ENCODE measurements at places on chromosomes 12 and 14.

DNA sequence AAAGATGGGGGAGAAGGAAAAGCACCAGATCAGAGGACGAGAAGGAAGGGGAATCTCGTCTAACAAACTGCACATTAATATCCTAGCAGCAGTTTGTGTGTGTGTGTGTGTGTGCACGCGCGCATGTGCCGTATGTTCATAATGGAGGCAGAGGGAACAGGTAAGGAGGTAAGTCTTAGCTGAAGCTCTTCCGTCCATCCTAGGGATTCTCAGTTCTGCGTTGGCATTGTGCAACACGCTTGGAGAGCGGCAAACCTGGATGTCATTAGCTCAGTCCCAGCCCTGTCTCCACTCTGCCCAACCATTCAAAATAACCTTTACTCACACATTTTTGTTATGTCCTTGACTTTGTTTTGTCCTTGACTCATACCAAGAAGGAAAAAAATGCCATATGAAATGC, 1.6 kb upstream of the C1R start:
- DNase-seq, result no peak

- no peak for DNase-seq
Observed at GRCh38 chr14:104382361-104383087, 197.0 kb upstream of the C14orf180 start.

DNA sequence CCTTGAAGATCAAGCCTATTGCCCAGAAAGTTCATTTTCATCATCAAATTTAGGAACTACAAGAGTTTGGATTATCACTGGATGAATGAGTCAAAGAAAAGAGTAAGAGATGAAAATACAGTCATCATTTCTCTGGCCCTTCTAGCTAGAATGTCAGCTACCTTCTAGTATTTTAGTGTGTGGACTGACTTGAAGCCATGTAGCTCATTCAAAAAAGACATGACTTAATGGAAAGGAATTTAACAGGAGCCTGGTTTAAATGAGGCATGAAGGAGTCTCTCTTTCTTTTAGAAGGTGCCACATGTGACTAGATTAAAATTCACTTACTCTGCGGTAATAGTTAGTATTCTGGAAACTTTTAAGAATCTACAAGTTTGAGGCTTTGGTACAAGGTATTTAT, 7.1 kb downstream of the PTHLH start:
- no peak for DNase-seq

- no peak for DNase-seq
Observed at GRCh38 chr14:61598980-61599379, 96.3 kb upstream of the HIF1A start.

- DNase-seq, result no peak
Observed at GRCh38 chr14:25048170-25049016, 1.6 kb downstream of the STXBP6 start.
